Fibroblast of the aortic adventitia (primary cell): ENCODE measurements at places on chromosomes 16 and 17.

DNA sequence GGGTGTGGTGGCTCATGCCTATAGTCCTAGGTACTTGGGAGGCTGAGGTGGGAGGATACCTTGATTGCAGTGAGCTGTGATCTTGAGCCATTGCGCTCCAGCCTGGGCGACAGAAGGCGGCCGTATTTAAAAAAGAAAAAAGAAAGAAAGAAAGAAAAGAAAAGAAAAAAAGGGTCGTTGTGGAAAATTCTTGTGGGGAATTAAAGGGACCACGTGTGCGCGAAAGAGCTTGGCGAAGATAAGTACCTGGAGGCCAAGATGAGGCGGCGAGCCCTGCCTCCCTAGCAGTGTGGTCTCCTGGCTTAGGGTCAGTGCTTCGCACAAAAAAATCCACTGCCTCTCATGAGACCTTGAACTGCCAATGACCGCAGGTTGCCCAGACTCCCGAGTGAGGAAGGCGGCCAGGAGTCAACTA, 728 bp upstream of the NMT1 start:
- DNase-seq: no peak

DNA sequence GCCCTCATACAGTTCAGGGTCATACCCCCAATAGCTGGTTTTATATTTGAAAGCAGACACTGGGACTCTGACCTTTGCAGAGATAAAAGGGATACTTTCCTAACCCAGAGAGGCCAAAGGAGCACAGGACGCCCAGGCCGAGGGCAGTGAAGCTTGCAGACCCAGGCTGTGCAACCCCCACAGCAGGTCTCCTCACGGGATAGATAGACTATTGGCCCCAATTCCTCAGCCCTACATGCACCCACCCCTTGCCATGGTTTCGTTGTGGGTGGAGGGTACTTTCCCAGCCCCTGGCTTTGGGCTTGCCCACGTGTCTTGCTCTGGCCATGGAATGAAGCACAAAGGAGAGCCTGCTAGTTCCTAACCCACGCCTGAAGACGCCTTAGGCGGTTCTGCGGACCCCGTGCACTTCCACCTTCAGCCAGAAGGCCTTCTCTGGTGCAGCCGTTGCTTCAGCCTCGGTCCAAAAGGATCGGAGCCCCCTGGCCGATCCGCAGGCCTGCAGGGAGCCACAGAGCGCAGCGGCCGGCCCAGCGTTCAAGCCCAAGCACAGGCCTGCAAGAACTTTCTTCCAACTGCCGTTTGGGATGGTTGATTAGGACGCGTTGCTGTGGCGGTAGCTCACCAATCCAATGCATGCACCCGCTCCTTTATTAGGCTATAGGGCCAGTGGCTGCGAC, 9.8 kb upstream of the BRCA1 start:
- no peak for DNase-seq

GRCh38 chr16:81737885-81738536, 41.1 kb upstream of the PLCG2 start:
- DNase-seq: peak; percentile 80

DNA sequence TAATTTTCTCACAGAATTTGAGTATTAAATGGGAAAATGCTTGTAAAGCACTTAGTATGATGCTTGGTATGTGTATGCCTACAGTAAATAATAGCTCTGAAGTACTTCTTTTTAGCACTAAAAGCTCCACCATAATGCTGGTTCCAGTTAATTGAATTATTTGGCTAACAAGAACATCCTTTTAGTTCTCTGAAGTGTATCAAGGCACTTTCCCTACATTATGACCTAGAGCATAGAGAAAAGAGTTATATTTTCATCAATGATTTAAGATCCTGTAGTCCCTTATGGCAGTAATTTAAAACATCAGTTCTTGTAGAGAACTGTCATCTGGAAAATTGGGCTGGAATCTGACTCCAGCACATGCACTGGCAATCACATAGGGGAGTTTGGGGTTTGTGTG, 21.9 kb upstream of the PHAF1 start:
- no peak for DNase-seq

- peak; percentile 97 for DNase-seq
These were observed 82.3 kb downstream of the CCDC182 start for GRCh38 chr17:57662644-57663308.

GRCh38 chr16:56617212-56618085, 8.1 kb upstream of the MT1E start:
- DNase-seq: peak; percentile 72
